ENCODE measurements at places on chromosomes 5 and 9.

GRCh38 chr5:68245319-68245718 is 29.8 kb downstream of the PIK3R1 start:
- no peak overlapping the region for H3K27ac ChIP-seq
- peaks cover 17% of the 10 kb centered on the region for H3K4me1 ChIP-seq
- H3K36me3 ChIP-seq, result 0 out of 2 replicates have a peak, but pooled peaks cover 7% of the 10 kb centered on the region
- H3K27me3 ChIP-seq, result no peaks in the 10 kb centered on the region

- peak overlapping the region; percentile 93 for H3K4me3 ChIP-seq
Observed at GRCh38 chr9:5628183-5628529, 751 bp upstream of the RIC1 start.

GRCh38 chr9:126516936-126517832 is 96.5 kb upstream of the LMX1B start:
- H3K36me3 ChIP-seq, result no peaks in the 10 kb centered on the region
- H3K27me3 ChIP-seq, result peaks cover 18% of the 10 kb centered on the region
- H3K27ac ChIP-seq, result peak overlapping the region; percentile 76
- peaks cover 60% of the 10 kb centered on the region for H3K4me1 ChIP-seq
- DNase-seq, result peak; percentile 80
- peak overlapping the region; percentile 69 for H3K4me3 ChIP-seq

- no peaks in the 10 kb centered on the region for H3K27me3 ChIP-seq
Observed at GRCh38 chr9:32431940-32432555, 47.6 kb downstream of the ACO1 start.
